Naive thymus-derived CD4-positive, alpha-beta T cell (primary cell): ENCODE measurements at places on chromosomes 5 and 9. TPM values are rescaled to one million over a fixed set of nuclear protein-coding genes. Genes with fewer than 3 reads are reported as not detected.

GRCh38 chr9:119221276-119221675 is 148.0 kb downstream of the BRINP1 start:
- DNase-seq, result no peak

TOR2A gene
- total RNA-seq, result 10.7 TPM

- peak; percentile 8 for DNase-seq
These were observed 48.4 kb upstream of the GNE start for GRCh38 chr9:36306471-36307306.

DNA sequence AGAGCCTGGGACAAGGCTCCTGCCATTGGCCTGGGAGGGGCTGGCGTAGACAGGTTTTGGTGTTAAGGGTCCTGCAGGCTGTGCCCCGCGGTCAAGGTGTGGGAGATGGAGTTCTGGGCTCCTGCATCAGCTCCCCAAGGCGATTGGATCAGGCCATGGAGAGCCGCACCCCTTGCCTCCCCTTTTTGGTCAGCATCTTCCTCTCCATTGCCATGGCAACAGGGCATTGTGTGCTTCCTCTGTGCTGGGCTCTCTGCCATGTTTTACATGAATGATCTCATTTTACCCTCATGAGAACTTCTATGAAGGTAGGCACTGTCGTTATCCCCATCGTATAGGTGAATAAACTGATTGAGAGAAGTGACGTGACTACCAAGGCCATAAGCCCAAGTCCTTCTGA is 344.3 kb upstream of the CLINT1 start:
- DNase-seq, result no peak

DNA sequence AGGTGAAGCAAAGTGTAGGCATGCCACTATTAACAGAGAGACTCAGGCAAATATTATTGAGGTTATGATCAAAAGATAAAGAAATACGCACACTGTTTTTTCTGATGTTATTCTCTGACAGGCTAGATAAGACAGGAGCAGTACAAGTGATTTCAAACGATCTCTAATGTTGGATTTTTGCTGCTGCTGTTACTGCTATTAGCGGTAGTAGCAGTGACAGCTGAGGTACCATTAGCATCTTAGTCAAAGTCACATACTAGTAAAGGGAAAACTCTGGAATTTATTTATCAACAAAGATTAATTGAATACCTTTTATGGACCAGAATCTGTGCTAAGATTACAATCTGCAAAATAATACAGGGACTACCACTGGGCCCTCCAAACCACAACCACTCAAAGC is 362.4 kb upstream of the CDH6 start:
- no peak for DNase-seq

GRCh38 chr9:71677209-71677608 is 91.1 kb downstream of the CEMIP2 start:
- no peak for DNase-seq

LCNL1 gene
- not detected for total RNA-seq

- no peak for DNase-seq
These were observed 2.7 kb downstream of the OR2V2 start for GRCh38 chr5:181149806-181150733.

- DNase-seq, result no peak
These were observed 50.6 kb downstream of the ALDH1A1 start for GRCh38 chr9:72902268-72902667.

GRXCR2 gene
- not detected in 2 replicates for total RNA-seq

ADGRV1 gene
- total RNA-seq, result 0.32 TPM

POU5F2 gene
- total RNA-seq, result 1.8 and 2.1 TPM in 2 replicates

DNA sequence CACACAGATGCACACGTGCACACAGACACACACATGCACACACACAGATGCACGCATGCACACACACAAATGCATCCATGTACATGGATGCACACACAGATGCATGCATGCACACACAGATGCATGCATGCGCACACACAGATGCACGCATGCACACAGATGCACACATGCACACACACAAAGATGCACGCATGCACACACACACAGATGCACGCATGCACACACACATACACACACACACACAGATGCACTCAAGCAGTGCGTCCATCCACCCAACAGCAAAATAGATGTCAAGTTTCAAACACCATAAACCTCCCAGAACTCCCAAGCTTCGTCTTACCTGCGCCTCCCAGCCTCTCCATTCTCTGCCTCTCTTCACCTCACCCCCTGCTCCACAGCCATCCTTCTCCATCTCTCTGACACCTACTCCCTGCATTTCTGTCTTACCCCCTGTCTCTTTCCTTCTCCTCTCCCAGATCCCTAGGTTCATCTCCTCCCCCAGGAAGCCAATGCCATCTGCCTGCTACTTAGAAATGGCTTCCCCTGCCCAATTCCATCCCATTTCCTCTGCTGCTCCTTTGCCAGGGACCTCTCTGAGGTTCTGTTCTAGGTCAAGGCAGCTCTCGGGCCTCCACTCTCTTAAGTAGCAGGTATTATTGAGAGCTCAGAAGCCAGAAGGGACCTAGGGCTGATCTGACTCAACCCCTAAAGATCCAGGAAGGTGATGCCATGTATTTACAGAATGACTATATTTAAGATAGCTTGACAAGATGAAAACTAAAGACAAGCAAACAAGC is 297.2 kb downstream of the MED10 start:
- DNase-seq, result no peak

DNA sequence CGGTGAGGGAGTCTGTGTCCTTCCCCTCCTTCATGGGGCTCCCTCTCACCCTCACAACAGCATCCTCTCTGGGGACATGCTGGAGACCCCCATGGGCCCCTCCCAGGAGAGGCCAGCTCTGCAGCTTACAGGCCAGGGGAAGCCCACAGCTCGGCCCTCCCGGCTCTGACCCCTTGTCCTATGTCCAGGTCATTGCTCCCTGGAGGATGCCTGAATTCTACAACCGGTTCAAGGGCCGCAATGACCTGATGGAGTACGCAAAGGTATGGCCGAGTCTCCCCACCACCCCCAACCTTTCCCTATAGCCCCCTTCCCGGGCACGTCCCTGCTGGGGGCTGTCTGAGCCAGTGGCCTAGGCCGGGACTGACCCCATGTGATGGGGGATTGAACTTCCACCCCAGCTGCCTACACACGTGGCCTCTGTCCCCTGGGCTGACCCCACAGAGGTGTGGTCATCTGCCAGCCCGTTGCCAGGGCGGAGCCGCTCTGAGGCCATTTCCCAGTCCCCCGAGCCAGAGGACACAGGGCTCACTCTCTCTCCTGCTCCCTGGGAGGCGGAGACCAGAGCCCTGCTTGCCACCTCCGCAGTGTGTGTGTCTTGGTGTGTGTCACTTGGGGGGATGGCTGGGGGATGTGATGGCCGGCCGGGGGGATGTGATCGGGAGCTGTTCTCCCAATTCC is 21.9 kb downstream of the ASS1 start:
- DNase-seq, result no peak

GRCh38 chr5:107403228-107403953 is 267.3 kb downstream of the EFNA5 start:
- DNase-seq, result no peak

DNA sequence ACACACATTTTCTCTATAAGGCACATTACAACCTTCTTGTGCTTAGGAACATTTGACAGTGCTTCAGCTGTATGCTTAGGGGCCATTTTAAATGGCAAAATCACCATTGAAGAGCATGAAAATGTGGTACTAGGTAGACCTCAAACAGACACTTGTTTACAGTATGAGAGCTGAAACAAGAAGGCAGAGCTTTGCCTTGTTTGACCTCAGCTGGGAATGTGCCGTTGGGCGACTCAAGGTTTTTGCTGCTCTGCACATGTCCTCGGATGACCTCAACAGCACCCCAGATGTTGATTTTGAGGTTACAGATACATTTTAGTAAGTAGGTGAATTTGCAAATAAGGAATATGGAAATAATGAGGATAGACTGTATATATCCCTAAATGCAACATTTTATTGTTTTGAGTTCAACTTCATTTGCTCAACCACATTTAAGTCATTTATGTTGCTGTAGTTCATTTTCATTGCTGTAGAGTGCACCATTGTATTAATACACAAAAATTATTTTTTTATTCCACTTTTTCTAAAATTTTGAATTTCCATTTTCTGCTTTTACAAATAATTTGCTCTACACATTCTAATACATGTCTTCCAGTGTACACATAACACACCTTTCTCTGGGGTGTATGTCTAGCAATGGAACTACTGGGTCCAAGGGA is 206.8 kb downstream of the NR3C1 start:
- DNase-seq, result no peak

ZNF300 gene
- 3.2 TPM for total RNA-seq
